ENCODE measurements at places on chromosomes 4 and X.

DNA sequence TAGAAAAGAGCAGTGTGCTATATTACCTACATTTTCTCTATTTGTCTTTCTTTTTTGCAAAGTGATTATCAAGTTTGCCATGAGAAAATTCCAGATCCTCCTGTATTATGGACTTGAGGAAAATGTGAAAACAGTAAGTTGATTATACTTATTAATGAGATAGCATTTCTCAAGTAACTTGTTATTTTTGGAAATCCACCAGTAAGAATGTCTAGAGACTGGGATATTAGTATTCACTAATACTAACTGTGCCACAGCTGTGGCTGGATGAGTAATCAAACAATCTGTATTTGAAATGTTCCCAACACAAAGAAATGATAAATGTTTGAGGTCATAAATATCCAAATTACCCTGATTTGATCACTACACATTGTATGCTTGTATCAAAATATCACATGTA, 147.0 kb upstream of the CTSO start:
- no peak for DNase-seq

GRCh38 chr4:109334129-109335105, 32.0 kb upstream of the COL25A1 start:
- no peak for DNase-seq

- DNase-seq, result no peak
Observed at GRCh38 chrX:150980186-150980585, 2.9 kb upstream of the HMGB3 start.

DNA sequence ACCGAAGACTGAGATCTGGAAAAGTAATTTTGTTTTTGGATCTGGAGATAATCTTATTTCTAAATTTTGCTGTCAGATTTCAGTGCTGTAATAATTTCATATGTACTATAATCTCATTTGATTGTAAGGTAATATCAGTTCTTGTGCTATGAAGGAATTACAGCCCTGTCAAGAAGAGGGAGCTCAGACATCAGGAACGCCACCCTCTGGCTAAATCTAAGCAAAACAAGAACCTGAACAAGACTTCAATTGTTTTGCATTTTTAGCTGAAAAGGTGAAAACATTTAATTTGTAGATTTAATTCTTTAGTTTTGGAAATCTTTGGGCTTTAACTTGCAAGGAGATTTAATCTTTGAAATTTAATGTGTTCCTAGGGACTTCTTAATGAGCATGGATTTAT, 525.4 kb upstream of the HS3ST1 start:
- DNase-seq, result no peak

DNA sequence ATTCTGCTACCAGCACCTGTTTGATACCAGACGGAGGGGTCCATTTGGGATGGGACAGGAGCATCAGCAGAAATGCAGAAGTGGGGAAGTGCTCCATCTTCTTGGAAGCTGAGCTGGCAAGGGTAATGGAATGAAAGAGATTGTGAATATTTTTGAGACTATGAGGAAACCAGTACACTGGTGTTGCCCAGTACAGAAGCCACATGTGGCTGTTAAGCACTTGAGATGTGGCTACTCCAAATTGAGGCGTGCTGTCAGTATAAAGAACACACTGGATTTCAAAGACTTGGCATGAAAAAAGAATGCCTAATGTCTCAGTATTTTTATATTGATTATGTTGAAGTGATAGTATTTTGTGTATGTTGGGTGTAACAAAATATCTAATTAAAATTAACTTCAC, 153.4 kb downstream of the PTTG2 start:
- DNase-seq, result no peak

GRCh38 chrX:9619581-9619980, 146.1 kb downstream of the GPR143 start:
- DNase-seq, result no peak

DNA sequence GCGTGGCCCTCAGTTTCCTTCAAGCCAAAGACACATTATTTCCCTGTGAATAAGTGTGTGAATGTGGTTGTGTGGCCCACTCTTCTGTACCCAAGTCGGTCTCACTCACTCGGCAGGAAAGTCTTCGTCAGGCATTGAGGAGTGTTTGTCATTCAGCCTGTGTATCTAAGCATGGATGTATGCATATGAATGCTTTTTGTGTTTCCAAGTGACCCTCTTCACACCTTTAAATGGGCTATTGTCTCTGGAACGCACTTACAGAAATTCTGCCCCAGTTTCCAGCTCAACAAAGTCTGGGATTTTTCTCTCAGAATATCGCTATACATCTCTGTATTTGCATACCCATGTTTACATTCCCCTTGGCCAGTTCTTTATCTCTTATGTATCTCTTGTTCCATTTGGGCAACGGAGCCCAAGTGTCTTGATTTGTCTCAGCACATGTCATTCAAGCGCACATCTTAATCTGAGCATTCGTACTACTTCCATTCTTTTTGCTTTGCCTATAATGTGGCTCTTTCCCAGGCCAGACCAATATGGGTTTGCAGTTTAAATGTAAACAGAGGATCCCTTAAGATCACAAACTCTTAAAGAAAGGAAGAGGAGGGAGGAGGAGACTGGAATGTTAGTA, 4.8 kb downstream of the BCOR start:
- no peak for DNase-seq
